ENCODE measurements at places on chromosomes 2 and 18. TPM values are rescaled to one million over a fixed set of nuclear protein-coding genes. Genes with fewer than 3 reads are reported as not detected.

- no peak for DNase-seq
- H3K27ac ChIP-seq: peak overlapping the region; percentile 63
- H3K36me3 ChIP-seq: no peaks in the 10 kb centered on the region
- no peaks in the 10 kb centered on the region for H3K27me3 ChIP-seq
- H3K4me1 ChIP-seq: no peaks in the 10 kb centered on the region
Measured at GRCh38 chr2:233060980-233061590, 943 bp downstream of the INPP5D start.

GRCh38 chr2:195482010-195482409, 175.0 kb upstream of the SLC39A10 start:
- no peak overlapping the region for H3K4me3 ChIP-seq
- H3K4me1 ChIP-seq: no peaks in the 10 kb centered on the region
- no peak overlapping the region for H3K27ac ChIP-seq

The LYPD1 gene
- not detected for total RNA-seq

The SNTG2 gene
- 9.9 TPM for total RNA-seq

DNA sequence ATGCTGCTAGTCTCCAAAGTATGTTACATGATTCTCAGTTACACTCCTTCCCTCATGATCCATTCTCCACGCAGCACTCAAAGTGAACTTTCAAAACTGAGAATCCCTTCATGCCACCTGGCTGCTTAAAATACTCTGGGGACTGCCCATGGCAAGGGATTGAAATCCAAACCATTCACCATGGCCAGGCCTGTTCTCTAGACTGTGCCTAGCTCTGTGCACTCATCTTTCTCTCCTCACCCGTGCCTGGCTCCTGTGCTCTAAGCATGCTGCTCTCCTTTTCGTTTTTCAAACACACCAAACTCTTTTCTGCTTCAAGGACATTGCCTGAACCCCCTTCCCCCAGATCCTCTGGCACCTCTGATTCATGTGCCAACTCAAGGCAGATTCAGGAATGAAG, 80.9 kb downstream of the FASTKD2 start:
- H3K4me3 ChIP-seq: no peak overlapping the region
- H3K36me3 ChIP-seq: no peaks in the 10 kb centered on the region
- no peak overlapping the region for H3K27ac ChIP-seq
- no peaks in the 10 kb centered on the region for H3K4me1 ChIP-seq

The PLA2R1 gene
- total RNA-seq: 9.3 TPM

DNA sequence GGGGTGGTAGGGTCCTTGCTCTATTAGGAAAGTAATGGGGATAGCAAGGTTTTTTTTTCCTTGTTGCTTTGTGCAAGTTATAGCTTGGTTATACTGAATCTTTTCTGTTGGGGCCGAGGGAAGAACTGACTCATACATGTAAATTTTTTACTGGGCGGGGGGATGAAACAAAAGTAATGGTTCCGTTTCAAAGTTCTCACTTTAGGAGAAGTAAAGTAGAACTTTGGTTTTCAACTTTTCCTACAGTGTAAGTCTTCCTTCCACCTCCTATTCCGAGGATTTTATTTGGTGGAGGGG, 1.1 kb downstream of the AFTPH start:
- H3K4me3 ChIP-seq: peak overlapping the region; percentile 99
- H3K27me3 ChIP-seq: no peaks in the 10 kb centered on the region
- DNase-seq: no peak

The TIMM21 gene
- total RNA-seq: 27.2 TPM

DNA sequence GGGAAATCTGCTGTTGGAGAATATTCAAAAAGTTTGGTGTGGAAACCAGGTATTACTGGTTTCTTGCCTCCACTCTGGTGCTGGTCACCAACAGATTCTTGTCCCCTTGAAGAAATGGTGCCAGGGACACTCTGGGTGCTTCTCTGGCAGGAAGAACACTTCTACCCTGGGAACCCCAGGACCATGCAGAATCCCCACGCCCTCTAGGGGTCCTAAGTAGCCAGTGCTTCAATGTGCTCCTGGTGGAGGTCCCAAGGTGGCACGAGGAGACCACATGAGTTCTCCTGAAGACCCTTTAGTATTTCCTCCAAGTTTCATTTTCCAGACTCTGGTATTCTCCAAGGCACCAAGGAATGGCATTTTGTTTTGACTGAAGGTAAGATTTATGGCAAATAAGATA, 380.6 kb downstream of the TSN start:
- no peak overlapping the region for H3K4me3 ChIP-seq
- no peak for DNase-seq
- H3K4me1 ChIP-seq: no peaks in the 10 kb centered on the region
- H3K36me3 ChIP-seq: no peaks in the 10 kb centered on the region
- no peaks in the 10 kb centered on the region for H3K27me3 ChIP-seq

The CCDC148 gene
- total RNA-seq: not detected

The ABCG8 gene
- not detected for total RNA-seq

The PFN4 gene
- not detected for total RNA-seq

GRCh38 chr2:69214898-69215297, 172.1 kb downstream of the GFPT1 start:
- no peaks in the 10 kb centered on the region for H3K27me3 ChIP-seq
- H3K4me3 ChIP-seq: no peak overlapping the region
- H3K27ac ChIP-seq: peak overlapping the region; percentile 73
- DNase-seq: no peak
- H3K4me1 ChIP-seq: peaks cover 43% of the 10 kb centered on the region

The UGT1A7 gene
- not detected for total RNA-seq

- no peaks in the 10 kb centered on the region for H3K4me1 ChIP-seq
- no peaks in the 10 kb centered on the region for H3K27me3 ChIP-seq
- H3K27ac ChIP-seq: no peak overlapping the region
- H3K36me3 ChIP-seq: no peaks in the 10 kb centered on the region
Measured at GRCh38 chr2:76498360-76498759, 787.6 kb upstream of the GCFC2 start.

GRCh38 chr18:60232541-60232940, 140.0 kb downstream of the MC4R start:
- no peak for DNase-seq
- H3K36me3 ChIP-seq: no peaks in the 10 kb centered on the region
- H3K27me3 ChIP-seq: no peaks in the 10 kb centered on the region
- no peaks in the 10 kb centered on the region for H3K4me1 ChIP-seq

The TTC27 gene
- 118 TPM for total RNA-seq

GRCh38 chr2:168962636-168963035, 61.5 kb downstream of the G6PC2 start:
- no peaks in the 10 kb centered on the region for H3K27me3 ChIP-seq
- H3K4me3 ChIP-seq: no peak overlapping the region
- H3K4me1 ChIP-seq: no peaks in the 10 kb centered on the region

GRCh38 chr18:66508937-66509336, 95.0 kb downstream of the CDH19 start:
- H3K4me3 ChIP-seq: no peak overlapping the region
- no peak for DNase-seq
- no peaks in the 10 kb centered on the region for H3K4me1 ChIP-seq
- H3K36me3 ChIP-seq: no peaks in the 10 kb centered on the region
- H3K27ac ChIP-seq: no peak overlapping the region

- no peak overlapping the region for H3K27ac ChIP-seq
- no peaks in the 10 kb centered on the region for H3K36me3 ChIP-seq
- no peak overlapping the region for H3K4me3 ChIP-seq
- DNase-seq: no peak
- peaks cover 14% of the 10 kb centered on the region for H3K4me1 ChIP-seq
Measured at GRCh38 chr18:12253027-12253426, 1.1 kb upstream of the CIDEA start.

- H3K4me3 ChIP-seq: no peak overlapping the region
- H3K36me3 ChIP-seq: no peaks in the 10 kb centered on the region
- no peaks in the 10 kb centered on the region for H3K4me1 ChIP-seq
- H3K27ac ChIP-seq: no peak overlapping the region
- H3K27me3 ChIP-seq: no peaks in the 10 kb centered on the region
- no peak for DNase-seq
Measured at GRCh38 chr18:66867653-66868052, 263.8 kb upstream of the CDH19 start.

- H3K27me3 ChIP-seq: no peaks in the 10 kb centered on the region
- DNase-seq: no peak
- H3K4me1 ChIP-seq: no peaks in the 10 kb centered on the region
- no peak overlapping the region for H3K4me3 ChIP-seq
- no peaks in the 10 kb centered on the region for H3K36me3 ChIP-seq
- H3K27ac ChIP-seq: no peak overlapping the region
Measured at GRCh38 chr18:37631422-37631821, 65.8 kb upstream of the CELF4 start.

- no peak for DNase-seq
- no peaks in the 10 kb centered on the region for H3K36me3 ChIP-seq
- no peak overlapping the region for H3K27ac ChIP-seq
- H3K27me3 ChIP-seq: no peaks in the 10 kb centered on the region
Measured at GRCh38 chr18:26546875-26547645, 1.3 kb downstream of the KCTD1 start.

DNA sequence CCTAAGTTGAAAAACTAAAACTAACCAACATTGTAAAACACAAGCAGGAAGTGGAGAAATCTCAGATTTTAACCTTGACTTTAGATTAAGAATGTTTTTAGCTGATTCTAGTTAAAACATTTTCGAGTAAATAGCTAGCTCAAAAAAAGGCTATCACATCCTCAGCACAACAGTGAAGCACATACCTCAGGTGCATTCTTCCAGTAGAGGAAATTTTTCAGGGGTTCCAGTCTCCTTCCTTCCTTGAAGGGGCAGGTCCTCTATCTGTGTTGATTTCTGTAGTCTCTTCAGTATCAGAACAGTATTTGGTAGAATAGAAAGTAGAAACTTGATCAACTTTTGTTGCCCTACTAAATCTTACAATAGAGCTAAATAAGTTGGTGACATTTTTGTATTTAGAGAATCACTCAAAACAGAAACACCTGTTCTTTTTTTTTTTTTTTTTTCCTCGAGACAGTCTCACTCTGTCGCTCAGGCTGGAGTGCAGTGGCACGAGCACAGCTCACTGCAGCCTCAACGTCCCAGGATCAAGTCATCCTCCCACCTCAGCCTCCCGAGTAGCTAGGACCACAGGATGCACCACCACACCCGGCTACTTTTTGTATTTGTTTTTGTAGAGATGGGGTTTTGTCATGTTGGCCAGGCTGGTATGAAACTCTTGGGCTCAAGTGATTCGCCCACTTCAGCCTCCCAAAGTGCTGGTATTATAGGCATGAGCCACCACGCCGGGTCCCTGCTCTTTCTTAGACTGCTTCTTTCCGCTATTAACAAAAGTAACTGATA, 6.9 kb upstream of the GPR155 start:
- DNase-seq: no peak
- no peak overlapping the region for H3K4me3 ChIP-seq
- H3K36me3 ChIP-seq: no peaks in the 10 kb centered on the region
- H3K27ac ChIP-seq: no peak overlapping the region

GRCh38 chr2:134232868-134233727, 20.8 kb upstream of the MGAT5 start:
- peaks cover 5% of the 10 kb centered on the region for H3K4me1 ChIP-seq
- no peak overlapping the region for H3K27ac ChIP-seq
- no peaks in the 10 kb centered on the region for H3K36me3 ChIP-seq
- H3K4me3 ChIP-seq: no peak overlapping the region
- DNase-seq: no peak

The SLC9A4 gene
- not detected for total RNA-seq

DNA sequence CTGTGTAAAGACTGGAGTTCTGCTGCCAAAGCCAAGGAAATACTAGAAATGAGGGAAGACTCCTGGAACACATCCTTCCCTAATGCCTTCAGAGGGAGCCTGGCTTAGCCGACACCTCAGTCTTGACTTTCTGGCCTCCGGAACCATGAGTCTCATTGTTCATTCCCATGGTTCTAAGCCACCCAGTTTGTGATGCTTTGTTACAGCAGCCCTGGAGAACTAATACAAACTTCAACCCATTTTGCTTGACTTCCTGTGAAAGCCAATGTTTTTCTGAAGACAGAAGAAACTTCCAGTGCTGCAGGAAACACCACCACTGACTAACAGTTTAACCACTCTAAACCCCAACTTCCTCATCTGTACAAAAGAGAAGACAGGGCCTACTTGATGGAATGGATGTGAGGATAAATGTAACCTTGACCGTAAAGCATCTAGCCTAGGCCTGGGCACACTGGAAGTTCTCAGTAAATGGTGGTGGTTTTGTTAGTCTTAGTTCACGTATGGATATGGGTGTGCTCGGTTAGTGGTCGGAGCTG, 85.9 kb upstream of the RFX8 start:
- H3K4me3 ChIP-seq: no peak overlapping the region
- peaks cover 4% of the 10 kb centered on the region for H3K4me1 ChIP-seq
- no peaks in the 10 kb centered on the region for H3K27me3 ChIP-seq
- peak overlapping the region; percentile 86 for H3K27ac ChIP-seq

- no peaks in the 10 kb centered on the region for H3K36me3 ChIP-seq
- no peak for DNase-seq
- no peak overlapping the region for H3K27ac ChIP-seq
- H3K4me1 ChIP-seq: no peaks in the 10 kb centered on the region
- no peaks in the 10 kb centered on the region for H3K27me3 ChIP-seq
Measured at GRCh38 chr18:3706279-3707097, 256.5 kb downstream of the TGIF1 start.
